ENCODE measurements at places on chromosomes 12 and 14.

DNA sequence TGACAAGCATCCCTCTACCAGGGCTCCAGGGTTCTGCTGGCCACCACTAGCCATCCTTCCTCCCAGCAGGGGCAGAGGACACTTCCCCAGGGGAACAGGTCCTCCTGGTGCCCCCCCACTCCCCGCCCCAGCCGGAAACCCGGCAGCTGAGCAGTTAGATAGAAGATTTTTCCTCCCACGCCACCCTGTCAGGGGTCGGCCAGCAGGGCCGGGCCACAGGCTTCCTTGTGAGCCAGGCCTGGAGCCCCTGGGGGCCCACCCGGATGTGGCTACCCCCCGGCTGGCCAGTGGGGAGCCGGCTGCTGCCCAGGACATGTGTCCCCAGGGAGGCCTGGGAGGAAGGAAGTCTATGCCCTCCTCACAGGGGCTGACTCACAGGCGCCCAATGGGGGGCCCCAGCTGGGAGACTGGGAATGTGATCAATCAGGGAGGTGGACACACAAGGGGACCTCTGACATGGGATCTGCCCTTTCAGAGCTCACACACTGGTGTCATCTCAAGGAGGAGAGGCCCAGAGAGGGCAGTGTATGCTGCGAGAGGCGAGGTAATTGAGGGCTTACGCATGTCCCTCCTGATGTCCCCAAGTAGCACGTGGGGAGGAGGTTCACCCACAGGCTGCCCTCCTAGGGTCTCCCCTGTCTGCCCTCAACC lies 4.2 kb downstream of the SH2B3 start:
- no peak for DNase-seq

- DNase-seq = no peak
Measured at GRCh38 chr14:97219431-97220017, 422.3 kb downstream of the VRK1 start.

- DNase-seq = no peak
Measured at GRCh38 chr14:37625597-37626595, 30.5 kb downstream of the TTC6 start.

DNA sequence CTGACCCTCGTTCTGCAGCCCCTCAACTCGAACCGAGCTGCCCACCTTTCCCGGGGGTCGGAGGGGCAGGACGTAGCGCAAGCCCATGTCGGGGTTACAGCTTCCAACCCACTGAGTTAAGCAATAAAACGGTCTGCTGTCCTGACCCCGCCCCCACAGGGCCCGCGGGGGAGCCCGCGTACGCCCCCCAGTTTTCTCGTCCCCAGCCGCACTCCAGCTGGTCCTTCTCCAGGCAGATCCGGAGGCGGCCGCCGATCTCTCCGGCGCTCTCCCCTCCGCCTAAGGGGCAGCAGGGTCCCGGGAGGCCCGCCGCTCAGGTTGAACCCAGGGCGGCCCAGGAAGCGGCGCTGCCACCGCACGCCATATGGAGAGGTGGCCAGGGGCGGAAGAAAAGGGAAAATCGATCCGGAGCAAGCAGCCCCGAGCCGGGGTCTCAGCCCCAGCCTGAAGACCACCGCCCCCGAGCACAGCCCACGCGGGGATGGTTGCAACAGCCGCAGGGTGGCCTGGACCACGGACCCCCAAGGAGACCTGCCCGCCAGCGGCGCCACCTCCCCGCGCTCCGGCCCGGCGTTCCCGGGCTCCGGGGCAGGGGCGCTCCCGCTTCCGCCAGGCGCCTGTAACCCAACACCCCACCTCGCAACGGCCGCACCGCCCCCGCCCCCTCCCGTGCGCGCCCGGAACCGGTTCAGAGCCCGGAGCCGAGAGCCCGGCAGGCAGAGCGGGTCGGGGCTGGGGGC lies 760 bp downstream of the ACTN1 start:
- DNase-seq = no peak

GRCh38 chr12:8675591-8676036 lies 13.0 kb upstream of the MFAP5 start:
- DNase-seq = no peak

- no peak for DNase-seq
Measured at GRCh38 chr12:70277973-70278372, 34.7 kb downstream of the CNOT2 start.

DNA sequence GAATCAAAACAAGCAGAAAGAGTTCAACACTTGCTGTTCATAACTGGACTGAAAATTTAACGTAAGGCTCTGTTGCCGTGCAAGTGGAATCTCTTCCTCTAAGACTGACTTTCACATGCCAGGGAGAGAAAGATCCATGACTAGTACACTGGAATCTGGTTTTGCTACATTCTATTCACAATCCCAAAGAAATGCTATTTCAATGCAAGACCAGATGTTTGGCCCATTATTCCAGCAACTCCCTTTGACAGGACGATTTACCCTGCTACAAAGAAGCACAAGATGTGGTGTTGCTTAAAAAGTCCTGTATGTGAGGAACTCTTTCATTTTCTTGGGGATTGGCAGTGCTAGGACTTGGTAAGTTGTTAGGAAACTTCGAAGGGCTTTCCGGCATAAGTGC lies 17.4 kb downstream of the RFC5 start:
- no peak for DNase-seq

GRCh38 chr12:101828463-101829196 lies 2.1 kb downstream of the GNPTAB start:
- DNase-seq = no peak

GRCh38 chr14:99382781-99383471 lies 97.7 kb downstream of the SETD3 start:
- DNase-seq = no peak

- no peak for DNase-seq
Measured at GRCh38 chr12:27733052-27733656, 22.5 kb downstream of the MRPS35 start.

DNA sequence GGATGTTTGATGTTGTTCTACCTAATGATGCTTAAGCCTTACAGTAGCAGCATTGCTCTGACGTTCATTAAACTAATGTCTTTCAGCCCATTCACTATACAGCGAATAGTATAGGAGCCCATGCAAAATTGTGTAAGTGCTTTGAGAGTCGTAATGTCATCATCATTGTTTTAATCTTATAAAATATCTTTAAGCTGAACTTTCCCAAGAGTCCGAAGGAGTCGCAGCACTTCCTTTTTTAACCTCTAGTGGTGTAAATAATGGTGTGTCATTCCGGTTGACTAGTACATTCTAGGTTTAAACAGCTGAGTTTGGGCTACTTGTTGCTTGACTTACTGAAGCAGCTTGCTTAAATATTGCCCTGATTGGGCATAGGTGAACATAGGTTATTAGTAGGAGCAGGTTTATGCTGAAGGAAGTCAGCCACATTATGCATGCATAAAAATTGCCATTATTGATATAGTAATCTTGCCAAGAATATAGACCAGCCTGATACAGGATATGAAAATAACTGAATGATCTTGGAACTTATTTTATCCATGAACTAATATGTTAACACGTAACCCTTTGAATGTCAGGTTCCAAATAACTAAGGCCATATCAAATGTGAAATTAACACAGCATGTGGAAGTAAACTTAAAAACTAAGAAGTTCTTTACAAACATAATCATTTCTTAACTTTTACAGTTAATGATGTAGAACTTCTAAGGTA lies 2.6 kb downstream of the WNK1 start:
- DNase-seq = no peak

GRCh38 chr12:68530965-68531364 lies 79.7 kb upstream of the RAP1B start:
- DNase-seq = peak; percentile 76

- no peak for DNase-seq
Measured at GRCh38 chr12:122089077-122089476, 10.5 kb downstream of the MLXIP start.

DNA sequence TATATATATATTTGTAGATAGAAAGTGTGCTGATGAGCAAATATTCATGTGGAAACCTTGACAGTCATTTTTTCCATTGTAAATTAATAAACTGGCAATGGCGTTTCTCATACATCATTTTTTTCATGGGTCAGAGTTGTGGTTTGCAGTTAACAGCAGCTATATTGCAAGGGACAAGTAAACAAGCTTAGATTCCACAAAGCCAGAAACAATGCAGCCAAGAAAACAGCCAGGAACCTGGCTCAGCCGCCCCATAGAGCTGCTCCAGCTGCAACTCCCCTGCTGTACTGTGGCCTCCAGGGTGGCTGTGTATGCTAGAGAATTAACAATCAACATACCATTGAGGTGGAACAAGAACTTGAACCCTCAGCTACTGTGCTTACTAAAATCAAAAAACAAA lies 298.2 kb downstream of the TMEM132D start:
- DNase-seq = no peak

GRCh38 chr12:46985816-46986215 lies 93.6 kb upstream of the PCED1B start:
- no peak for DNase-seq
